ENCODE measurements at places on chromosomes 7 and 10. TPM values are rescaled to one million over a fixed set of nuclear protein-coding genes. Genes with fewer than 3 reads are reported as not detected.

DNA sequence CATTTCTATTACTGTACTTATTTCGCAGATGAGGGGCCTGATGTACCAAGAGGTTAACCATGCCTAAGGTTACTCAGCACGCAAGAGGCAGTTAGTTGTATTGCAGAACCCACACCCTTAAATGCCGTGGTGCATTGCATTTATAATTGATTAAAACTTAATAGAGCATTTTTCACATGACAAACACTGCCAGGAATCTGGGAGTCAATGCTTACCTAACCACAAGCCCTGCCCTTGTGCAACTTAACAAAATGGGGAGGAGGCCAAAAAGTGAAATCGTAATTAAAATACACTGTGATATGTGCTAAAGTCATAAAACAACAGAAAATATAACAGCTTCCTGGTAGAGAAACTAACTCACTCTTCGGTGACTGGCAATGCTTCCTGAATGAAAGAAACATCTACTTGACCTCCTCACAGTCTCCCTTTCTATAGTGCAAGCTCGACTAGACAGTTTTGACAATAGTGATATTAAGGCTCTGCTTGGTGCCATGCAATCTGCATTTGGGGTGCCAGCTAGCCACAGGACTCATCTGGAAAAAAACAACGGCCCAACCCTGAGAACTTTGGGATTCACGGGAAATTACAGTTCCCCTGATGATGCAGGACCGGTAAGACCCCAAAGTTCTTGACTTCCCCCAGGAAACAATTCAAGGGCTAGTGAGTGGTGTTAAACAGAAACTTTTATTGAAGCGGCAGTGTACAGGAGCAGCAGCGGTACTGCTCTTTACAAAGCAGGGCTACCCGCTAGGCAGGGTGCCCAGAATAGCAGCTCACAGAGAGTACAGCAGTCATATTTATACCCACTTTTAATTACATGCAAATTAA lies 612.4 kb downstream of the TNS3 start:
- DNase-seq: no peak
- no peaks in the 10 kb centered on the region for H3K27me3 ChIP-seq
- no peaks in the 10 kb centered on the region for H3K4me1 ChIP-seq
- H3K27ac ChIP-seq: no peak overlapping the region

GRCh38 chr10:120732067-120732466 lies 119.1 kb upstream of the WDR11 start:
- no peaks in the 10 kb centered on the region for H3K4me1 ChIP-seq

- no peak overlapping the region for H3K4me3 ChIP-seq
- H3K27me3 ChIP-seq: no peaks in the 10 kb centered on the region
- H3K4me1 ChIP-seq: no peaks in the 10 kb centered on the region
- H3K27ac ChIP-seq: no peak overlapping the region
Measured at GRCh38 chr7:23618241-23618640, 21.1 kb downstream of the CCDC126 start.

DNA sequence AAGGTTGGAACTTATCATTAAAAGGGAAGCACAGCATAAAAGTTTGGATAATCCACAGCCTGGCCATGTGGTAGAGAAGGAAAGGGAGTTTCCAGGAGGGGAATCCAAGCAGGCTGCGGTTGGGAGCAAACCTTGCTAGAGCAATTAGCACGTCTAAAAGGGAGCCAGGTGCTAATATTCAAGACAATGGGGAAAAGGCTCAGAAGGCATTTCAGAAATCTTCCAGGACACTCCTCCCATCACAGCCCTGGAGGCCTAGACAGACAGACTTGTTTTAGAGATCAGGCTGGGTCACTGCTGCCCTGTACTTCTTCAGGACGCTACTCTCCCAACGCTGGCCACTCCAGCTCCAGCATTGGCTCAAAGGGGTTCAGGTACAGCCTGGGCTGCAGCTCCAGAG lies 96.2 kb upstream of the KAT6B start:
- H3K4me1 ChIP-seq: no peaks in the 10 kb centered on the region
- no peak overlapping the region for H3K27ac ChIP-seq
- H3K36me3 ChIP-seq: no peaks in the 10 kb centered on the region
- no peak for DNase-seq

Gene ANKRD2
- total RNA-seq: 27.6 TPM

Measured in muscle of leg (tissue), 16 donors.